ENCODE measurements at places on chromosomes 16 and 17. TPM values are rescaled to one million over a fixed set of nuclear protein-coding genes. Genes with fewer than 3 reads are reported as not detected.

GRCh38 chr16:69393898-69394849, 8.4 kb upstream of the TERF2 start:
- peaks cover 28% of the 10 kb centered on the region for H3K4me1 ChIP-seq
- peaks cover 10% of the 10 kb centered on the region for H3K27me3 ChIP-seq
- H3K27ac ChIP-seq, result no peak overlapping the region
- H3K36me3 ChIP-seq, result no peaks in the 10 kb centered on the region
- H3K4me3 ChIP-seq, result no peak overlapping the region

ST3GAL2 gene
- 67.6 TPM for total RNA-seq

GRCh38 chr17:16954521-16954920, 17.4 kb downstream of the TNFRSF13B start:
- peaks cover 58% of the 10 kb centered on the region for H3K27me3 ChIP-seq
- peak; percentile 51 for DNase-seq
- H3K4me1 ChIP-seq, result no peaks in the 10 kb centered on the region
- H3K4me3 ChIP-seq, result no peak overlapping the region
- no peaks in the 10 kb centered on the region for H3K36me3 ChIP-seq

DNA sequence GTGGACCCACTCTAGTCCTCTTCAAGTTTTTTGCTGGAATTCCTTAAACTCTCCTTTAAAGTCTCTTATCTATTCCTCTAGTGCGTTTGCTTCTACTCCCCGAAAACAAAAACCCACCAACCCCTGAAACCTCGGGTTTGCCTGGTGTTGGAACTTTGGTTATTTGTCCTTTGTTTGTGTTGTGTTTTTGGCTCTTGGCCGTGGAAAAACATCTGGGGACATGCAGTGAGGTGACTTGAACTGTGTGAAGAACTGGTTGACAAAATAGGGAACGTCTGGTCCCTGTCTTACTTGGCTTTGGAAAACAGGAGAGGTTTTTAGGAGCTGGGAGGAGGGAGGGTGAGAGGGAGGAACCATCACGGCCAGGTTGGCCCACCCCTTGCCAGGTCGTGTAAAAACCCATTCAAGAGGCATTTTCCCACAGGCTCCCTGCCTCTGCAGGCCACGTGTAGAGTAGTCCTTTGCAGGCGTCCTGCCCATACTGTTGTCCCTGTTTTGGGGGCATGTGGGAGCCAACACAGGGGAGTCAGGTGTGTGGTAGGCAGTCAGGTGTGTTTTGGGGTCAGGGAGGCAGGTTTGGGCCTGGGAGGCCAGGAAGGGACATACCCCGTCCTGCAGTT, 169.3 kb downstream of the RAB11FIP4 start:
- H3K27ac ChIP-seq, result peak overlapping the region; percentile 86
- H3K4me3 ChIP-seq, result peak overlapping the region; percentile 71
- H3K36me3 ChIP-seq, result no peaks in the 10 kb centered on the region
- no peaks in the 10 kb centered on the region for H3K27me3 ChIP-seq
- peaks cover 50% of the 10 kb centered on the region for H3K4me1 ChIP-seq

DNA sequence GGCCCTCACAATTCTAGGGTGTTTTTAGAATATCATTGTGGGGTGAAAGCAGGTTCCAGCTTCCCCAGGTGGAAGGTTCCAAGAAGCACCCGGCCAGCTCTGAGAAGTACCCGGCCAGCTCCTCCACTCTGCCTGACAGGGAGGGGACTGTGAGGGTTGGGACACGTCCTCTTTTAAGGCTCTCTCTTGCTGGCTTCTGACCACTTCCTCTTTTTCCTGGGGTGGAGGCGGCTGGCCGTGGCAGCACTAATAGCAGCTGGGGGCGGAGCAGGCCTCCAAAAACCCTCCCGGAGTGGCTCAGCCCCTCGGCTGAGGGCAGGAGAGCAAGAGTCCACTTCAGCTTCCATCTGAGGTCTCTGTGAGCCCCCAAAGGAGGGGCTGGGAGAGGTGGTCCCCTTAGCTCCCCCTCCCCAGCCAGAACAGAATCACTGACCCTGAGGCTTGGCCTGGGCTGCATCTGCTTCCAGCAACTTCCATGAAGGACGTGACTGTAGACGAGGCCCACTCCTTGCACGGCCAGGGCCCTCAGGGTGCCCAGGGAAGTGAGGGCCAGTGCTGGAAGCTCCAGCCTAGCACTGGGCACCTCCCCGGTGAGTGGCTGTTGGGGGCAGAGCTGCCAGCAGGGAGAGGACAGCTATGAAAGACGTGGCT, 26.7 kb upstream of the PLCG2 start:
- H3K27me3 ChIP-seq, result peaks cover 12% of the 10 kb centered on the region
- no peak overlapping the region for H3K27ac ChIP-seq
- DNase-seq, result no peak
- no peaks in the 10 kb centered on the region for H3K4me1 ChIP-seq
- H3K4me3 ChIP-seq, result no peak overlapping the region

ADPRM gene
- total RNA-seq, result 12.7 TPM

- H3K27ac ChIP-seq, result no peak overlapping the region
- DNase-seq, result no peak
- peaks cover 2% of the 10 kb centered on the region for H3K4me1 ChIP-seq
- no peak overlapping the region for H3K4me3 ChIP-seq
- H3K27me3 ChIP-seq, result peaks cover 19% of the 10 kb centered on the region
Measured at GRCh38 chr16:5058476-5058875, 7.3 kb downstream of the C16orf89 start.

DNA sequence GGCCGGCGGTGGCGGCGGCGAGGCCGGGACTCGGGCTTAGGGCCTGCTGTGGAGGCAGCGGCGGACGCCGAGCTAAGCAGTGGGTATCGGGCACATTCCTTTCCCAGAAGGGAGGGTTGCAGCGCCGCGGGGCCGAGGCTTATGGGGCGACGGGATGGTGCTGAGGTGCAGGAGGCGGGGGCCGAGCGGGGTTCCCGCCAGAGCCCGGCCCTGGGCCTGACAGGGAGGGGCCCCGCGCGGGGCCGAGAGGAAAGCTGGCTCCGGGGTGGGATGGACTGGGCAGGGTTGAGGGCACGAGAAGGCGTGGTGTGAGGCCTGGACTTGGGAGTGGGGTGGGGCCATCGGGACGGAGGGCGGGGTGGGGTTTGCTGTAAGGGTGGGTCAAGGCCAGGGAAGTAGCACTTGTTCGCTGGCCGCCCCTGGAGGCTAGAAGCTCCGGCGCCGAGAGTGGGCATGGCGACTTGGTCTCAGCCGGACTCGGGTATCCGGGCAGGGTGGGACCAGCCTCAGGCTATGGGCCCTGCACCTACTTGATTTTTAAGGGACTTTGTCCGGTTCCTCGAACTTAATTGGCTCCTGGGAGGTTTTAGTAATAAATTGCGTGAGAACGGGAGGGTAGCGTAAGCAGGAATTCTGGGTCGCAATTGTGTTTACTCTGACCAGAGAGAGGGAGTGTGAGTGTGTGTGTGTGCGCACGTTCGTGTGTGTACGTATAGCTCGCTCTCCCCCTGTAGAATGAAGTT, 396 bp downstream of the NFE2L1 start:
- peaks cover 58% of the 10 kb centered on the region for H3K4me1 ChIP-seq
- H3K27me3 ChIP-seq, result no peaks in the 10 kb centered on the region
- peak; percentile 91 for DNase-seq
- peak overlapping the region; percentile 93 for H3K4me3 ChIP-seq
- H3K36me3 ChIP-seq, result peaks cover 6% of the 10 kb centered on the region
- peak overlapping the region; percentile 100 for H3K27ac ChIP-seq

- peak overlapping the region; percentile 52 for H3K27ac ChIP-seq
- H3K27me3 ChIP-seq, result no peaks in the 10 kb centered on the region
- DNase-seq, result no peak
- peaks cover 53% of the 10 kb centered on the region for H3K4me1 ChIP-seq
- peaks cover 35% of the 10 kb centered on the region for H3K36me3 ChIP-seq
- H3K4me3 ChIP-seq, result no peak overlapping the region
Measured at GRCh38 chr16:72957303-72958277, 90.3 kb downstream of the ZFHX3 start.

- no peak for DNase-seq
- H3K36me3 ChIP-seq, result no peaks in the 10 kb centered on the region
- no peak overlapping the region for H3K4me3 ChIP-seq
- no peaks in the 10 kb centered on the region for H3K4me1 ChIP-seq
Measured at GRCh38 chr17:30000755-30001257, 59.4 kb downstream of the EFCAB5 start.

DNA sequence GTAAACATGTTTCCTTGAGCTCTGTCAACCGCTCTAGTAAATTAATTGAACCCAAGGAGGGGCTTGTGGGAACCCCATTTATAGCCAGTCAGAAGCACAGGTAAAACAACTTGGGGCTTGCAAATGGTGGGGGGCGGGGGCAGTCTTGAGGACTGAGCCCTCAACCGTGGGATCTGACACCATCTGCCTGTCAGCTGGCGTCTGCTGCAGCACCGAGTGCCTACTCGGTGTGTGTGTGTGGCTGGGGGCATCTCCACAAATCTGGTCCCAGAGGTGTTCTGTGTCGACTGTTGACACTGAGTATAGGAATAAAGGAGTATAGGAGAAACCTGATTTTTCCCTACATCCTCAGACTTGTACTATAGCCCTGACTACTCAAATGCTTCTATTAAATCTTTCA, 20.6 kb downstream of the CREBBP start:
- H3K4me3 ChIP-seq, result no peak overlapping the region
- H3K27ac ChIP-seq, result no peak overlapping the region
- H3K27me3 ChIP-seq, result no peaks in the 10 kb centered on the region
- H3K4me1 ChIP-seq, result peaks cover 62% of the 10 kb centered on the region
- no peaks in the 10 kb centered on the region for H3K36me3 ChIP-seq
- no peak for DNase-seq

- no peak overlapping the region for H3K4me3 ChIP-seq
- H3K36me3 ChIP-seq, result peaks cover 2% of the 10 kb centered on the region
- H3K4me1 ChIP-seq, result no peaks in the 10 kb centered on the region
- no peak overlapping the region for H3K27ac ChIP-seq
Measured at GRCh38 chr17:8032442-8032841, 6.4 kb upstream of the ALOX15B start.

- DNase-seq, result no peak
- H3K4me1 ChIP-seq, result no peaks in the 10 kb centered on the region
- no peak overlapping the region for H3K4me3 ChIP-seq
- H3K27me3 ChIP-seq, result no peaks in the 10 kb centered on the region
Measured at GRCh38 chr16:5756969-5757368, 659.4 kb upstream of the EEF2KMT start.

GRCh38 chr17:45172541-45173286, 11.0 kb downstream of the HEXIM2 start:
- H3K36me3 ChIP-seq, result no peaks in the 10 kb centered on the region
- peaks cover 40% of the 10 kb centered on the region for H3K4me1 ChIP-seq
- no peaks in the 10 kb centered on the region for H3K27me3 ChIP-seq
- DNase-seq, result no peak
- H3K27ac ChIP-seq, result peak overlapping the region; percentile 99

DNA sequence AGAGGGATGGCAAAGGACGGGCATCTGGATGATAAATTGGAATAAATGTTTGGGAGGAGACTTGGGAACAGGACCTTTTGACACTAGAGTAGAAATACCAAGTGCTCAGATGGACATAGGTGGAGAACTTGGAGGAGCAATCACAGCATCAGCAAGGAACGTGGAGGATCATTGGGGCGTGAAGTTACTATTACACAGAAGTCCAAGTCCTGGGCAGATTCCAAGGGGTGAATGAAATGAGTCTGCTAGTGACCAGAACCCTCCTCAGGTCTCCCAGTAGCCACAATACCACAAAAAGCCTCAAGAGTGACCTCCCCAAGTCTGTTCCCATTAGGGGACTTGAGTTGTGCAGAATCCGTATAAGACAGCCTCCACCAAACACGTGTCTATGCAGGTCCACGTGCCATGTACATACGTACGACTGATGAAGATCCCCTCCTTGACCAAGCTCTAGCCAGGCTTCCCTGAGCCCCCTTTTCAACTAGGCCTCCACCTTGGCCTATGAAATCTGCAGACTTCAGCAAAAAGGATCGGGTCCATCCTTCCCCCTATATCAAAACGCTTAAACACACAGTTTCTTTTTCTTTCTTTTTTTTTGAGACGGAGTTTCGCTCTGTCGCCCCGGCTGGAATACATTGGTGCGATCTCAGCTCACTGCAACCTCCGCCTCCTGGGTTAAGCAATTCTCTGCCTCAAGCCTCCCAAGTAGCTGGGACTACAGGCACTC, 2.2 kb downstream of the C17orf67 start:
- H3K36me3 ChIP-seq, result peaks cover 4% of the 10 kb centered on the region
- H3K4me3 ChIP-seq, result no peak overlapping the region
- H3K4me1 ChIP-seq, result peaks cover 17% of the 10 kb centered on the region
- H3K27me3 ChIP-seq, result no peaks in the 10 kb centered on the region

CYB5B gene
- total RNA-seq, result 74.2 TPM

- H3K4me3 ChIP-seq, result no peak overlapping the region
- peaks cover 15% of the 10 kb centered on the region for H3K36me3 ChIP-seq
- H3K27me3 ChIP-seq, result no peaks in the 10 kb centered on the region
- H3K4me1 ChIP-seq, result peaks cover 9% of the 10 kb centered on the region
Measured at GRCh38 chr17:41864498-41864835, 756 bp downstream of the KLHL11 start.

DNA sequence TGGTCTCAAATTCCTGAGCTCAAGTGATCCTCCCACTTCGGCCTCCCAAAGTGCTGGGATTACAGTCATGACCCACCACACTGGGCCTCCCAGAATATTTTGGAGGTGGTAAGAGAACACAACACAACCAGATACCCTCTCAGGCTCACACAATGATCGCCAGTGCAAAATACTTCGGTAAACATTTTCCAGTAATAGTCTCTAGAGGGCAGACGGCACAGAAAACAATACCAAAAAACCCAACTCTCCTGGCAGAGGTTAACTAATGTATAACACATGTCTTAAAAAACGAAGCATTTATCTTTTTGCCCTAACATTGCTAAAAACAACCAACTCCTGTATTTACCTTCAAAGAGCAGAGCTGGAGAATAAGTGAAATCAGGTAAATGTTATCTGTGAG, 10.5 kb downstream of the NUFIP2 start:
- peak overlapping the region; percentile 4 for H3K27ac ChIP-seq
- no peak for DNase-seq
- H3K4me1 ChIP-seq, result peaks cover 36% of the 10 kb centered on the region
- H3K27me3 ChIP-seq, result no peaks in the 10 kb centered on the region
- peaks cover 50% of the 10 kb centered on the region for H3K36me3 ChIP-seq
- no peak overlapping the region for H3K4me3 ChIP-seq

DNA sequence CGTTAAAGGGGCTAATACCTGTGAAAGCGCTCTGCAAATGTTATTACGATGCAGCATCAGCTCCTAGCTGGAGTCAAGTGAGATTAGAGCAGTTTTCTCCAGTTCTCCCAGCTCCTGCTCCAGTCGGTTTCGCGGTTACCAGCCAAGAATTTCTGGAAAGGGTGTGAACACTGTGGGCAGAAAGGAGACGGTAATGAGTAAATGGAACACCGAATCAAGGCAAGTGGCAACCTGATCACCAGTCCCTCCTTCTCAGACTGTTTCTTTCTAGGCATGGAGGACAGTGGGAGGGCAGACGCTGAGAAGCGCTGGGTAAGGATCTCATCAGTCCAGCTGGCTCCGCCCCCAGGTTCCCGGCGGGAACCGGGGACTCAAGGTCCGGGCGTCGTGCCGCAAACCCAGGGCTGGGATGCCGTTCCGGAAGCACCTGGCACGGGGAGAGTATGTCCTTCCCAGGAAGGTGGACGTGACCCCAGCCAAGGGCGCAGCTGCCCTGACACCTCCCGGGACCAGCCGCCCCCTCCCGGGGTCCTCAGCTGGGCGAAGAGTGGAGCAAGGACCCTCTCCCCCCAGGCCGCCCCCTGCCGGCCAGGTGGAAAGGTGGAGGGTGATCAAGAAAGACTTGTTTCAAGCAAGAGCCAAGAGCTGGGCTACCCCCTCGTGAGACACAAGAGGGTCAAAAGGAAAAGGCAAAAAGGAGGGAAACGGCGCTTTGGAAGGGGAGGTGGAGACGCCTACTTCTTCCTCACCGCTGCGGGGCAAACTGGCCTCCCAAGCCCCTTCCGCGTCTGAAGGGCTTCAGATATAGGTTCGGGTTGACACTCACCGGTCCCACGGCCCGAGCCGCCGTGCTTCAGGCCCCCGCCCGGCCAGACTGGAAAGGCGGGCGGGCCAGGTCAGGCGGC, 481 bp downstream of the MYO19 start:
- H3K4me1 ChIP-seq, result peaks cover 13% of the 10 kb centered on the region
- H3K36me3 ChIP-seq, result peaks cover 12% of the 10 kb centered on the region
- H3K27me3 ChIP-seq, result no peaks in the 10 kb centered on the region
- DNase-seq, result peak; percentile 86
- peak overlapping the region; percentile 94 for H3K4me3 ChIP-seq
